ENCODE measurements at places on chromosomes 5 and 9. TPM values are rescaled to one million over a fixed set of nuclear protein-coding genes. Genes with fewer than 3 reads are reported as not detected.

F2RL1 gene
- 1.4 TPM for total RNA-seq

PDE8B gene
- total RNA-seq = 0.95 TPM

GRCh38 chr5:58961631-58962280 lies 378.9 kb downstream of the RAB3C start:
- no peak for DNase-seq

GRCh38 chr5:138622051-138622450 lies 46.9 kb upstream of the HSPA9 start:
- DNase-seq = no peak

DNA sequence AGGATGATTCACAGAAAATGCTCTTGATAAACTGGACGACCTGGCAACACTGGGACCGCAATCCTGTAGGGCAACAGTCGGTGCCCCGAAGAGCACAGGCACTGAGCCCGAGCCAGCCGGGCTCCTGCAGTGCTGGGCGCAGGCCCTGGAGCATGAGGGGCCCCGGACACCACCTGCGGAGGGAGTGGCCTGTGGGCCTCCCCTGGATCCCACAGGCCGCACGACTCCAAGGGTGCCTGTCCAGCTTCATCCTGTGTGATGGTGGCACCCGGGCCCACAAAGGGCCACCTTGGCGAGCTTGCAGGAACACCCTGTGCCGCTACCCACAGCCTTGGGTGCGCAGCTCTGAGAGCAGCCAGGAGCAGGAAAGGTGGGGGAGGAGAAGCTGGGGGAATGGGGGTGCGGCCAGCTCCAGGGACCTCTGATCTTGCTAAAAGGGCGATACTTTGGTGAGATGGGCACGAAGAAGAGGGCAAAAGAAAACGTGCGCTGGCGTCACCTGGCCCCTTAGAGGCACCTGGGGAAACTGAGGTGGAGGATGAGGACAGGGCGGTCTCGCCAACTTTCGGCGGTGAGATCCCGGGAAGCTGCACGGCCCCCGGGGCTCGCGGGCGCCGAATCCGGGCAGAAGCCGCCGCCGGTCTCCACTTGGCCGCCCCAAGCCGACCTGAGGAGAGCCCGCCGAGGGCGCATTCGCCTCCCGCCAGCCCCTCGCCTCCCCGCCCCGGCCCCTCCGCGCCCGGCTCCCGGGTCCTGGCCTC lies 722 bp downstream of the TBC1D9B start:
- no peak for DNase-seq

DNA sequence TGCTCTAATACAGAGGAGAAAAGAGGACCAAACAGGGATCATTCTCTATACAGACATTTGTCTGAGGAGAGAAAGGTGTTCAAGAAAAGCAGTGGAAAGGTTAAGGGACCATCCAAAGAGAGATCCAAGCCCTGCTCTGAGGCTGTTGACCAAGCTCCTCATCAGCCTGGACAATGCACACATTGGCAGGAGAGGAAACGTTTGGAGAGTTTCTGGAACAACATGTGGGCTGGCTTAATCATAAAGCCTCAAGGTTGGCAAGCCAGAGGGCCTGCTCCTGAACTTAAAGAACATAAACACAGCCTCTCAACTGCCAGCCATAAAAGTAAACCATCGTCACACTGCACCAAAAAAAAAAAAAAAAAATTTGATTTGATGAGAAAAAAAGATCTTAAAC lies 184.4 kb upstream of the SLC12A2 start:
- DNase-seq = no peak

- DNase-seq = no peak
Measured at GRCh38 chr5:38938424-38938823, 92.6 kb downstream of the OSMR start.
